Midbrain (tissue), 1 donor: ENCODE measurements at places on chromosomes 2 and 18.
A peak's percentile ranks its signal among the peaks of the same experiment; 100 is the strongest.

DNA sequence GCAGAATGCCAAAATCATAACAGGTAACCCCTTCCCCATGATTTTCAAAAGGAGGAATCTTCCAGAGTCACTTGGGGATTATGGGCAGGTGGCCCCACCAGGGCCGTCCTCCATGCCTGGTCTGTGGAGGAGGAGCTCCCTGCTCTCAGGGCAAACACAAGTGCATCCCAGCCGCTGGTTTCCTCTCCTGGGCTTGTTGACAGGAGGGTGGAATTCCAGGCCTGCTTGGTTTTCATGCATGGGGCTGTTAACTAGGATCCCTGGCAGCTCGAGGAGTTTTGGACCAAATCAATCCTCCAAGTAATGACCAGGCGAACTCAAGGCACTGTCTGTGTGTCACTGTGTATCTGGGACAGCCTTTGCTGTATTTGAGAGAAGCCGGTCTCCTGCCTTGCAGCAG, 45.3 kb downstream of the FOSL2 start:
- no peak for DNase-seq

DNA sequence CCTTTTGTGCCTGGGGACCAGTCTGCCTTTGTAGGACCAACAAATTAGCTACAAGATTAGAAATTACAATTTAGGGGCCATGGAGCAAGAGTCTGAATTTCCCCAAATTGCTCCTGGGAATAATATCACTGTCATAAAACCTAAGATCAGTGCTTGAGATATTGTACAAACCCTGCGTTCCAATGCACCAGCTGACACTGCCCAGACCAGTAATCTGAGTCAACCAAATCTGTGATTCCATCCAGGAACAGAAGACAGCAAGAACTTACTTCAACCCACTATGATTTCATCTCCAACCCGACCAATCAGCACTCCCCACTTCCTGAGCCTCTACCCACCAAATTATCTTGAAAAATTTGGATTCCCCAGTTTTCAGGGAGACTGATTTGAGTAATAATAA, 1305.0 kb upstream of the NRXN1 start:
- DNase-seq = no peak

GRCh38 chr2:177464549-177464948, 72.0 kb downstream of the AGPS start:
- no peak for DNase-seq

GRCh38 chr2:169928463-169928864, 101.2 kb downstream of the UBR3 start:
- DNase-seq = peak; percentile 50

- DNase-seq = no peak
Observed at GRCh38 chr2:107197594-107198294, 311.8 kb upstream of the ST6GAL2 start.

DNA sequence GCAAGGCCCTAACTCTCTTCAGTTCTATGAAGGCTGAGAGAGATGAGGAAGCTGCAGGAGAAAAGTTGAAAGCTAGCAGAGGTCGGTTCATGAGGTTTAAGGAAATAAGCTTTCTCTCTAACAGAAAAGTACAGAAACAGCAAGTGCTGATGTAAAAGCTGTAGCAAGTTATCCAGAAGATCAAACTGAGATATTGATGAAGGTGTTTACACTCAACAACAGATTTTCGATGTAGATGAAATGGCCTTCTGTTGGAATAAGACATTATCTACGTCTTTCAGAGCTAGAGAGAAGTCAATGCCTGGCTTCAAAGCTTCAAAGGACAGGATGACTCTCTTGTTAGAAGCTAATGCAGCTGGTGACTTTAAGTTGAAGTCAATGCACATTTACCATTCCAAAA, 87.4 kb downstream of the PDCL3 start:
- DNase-seq = no peak

DNA sequence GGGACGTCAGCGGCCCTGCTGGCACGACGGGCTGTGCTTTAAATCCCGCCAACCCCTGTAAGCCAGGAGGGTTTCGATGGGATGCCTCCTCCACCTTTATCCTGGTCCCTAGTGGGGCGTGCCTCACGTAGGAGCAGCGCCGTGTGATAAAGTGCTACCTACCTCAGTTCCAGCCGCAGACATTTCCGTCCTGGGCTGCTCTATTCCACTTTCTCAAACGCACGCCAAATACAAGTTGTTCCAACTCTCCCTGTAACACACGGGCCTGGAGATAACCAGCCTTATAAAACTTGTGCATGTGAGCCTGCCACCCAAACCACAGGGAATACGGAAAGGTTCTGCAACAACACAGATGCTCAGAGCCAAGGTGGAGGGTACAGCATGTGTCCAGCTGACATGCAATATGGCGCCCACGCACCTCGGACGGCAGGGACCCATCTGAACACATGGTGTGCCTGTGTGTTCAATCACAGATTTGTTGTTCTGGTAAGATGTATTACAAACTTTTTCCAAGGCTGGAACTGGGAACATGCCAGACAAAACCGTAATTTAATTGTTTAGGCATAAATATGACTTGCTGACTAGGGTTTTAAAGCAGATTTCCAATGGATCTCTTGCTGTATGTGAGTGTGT, 47.7 kb downstream of the ZNF516 start:
- no peak for DNase-seq

- no peak for DNase-seq
Observed at GRCh38 chr2:196268025-196268424, 96.6 kb upstream of the STK17B start.

- no peak for DNase-seq
Observed at GRCh38 chr18:47035156-47035671, at the start of gene ELOA2. Gene ELOA2 (minus strand): TSS chr18:47035621. CDS start chr18:47035264, 357 bp downstream.
